ENCODE measurements at places on chromosomes 2 and 18.

DNA sequence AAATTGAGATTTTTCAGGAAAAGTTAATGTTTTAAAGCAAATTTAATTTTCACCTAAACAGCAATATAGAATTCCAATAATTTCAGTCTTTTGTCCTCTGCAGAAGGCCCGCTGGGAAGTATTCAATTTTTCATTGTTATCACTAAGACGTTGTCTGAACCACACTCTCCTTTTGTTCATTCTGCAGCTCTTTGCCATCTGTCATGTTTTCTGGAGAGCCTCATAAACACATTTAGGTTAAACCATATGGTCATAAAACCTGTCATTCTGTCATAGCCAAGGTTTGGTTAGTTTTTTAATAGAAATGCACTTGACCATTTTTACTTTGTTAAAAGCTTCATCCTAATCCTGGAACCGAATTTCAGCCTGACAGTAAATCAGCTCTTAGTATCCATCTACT lies 54.0 kb upstream of the PGAP1 start:
- no peak for DNase-seq

DNA sequence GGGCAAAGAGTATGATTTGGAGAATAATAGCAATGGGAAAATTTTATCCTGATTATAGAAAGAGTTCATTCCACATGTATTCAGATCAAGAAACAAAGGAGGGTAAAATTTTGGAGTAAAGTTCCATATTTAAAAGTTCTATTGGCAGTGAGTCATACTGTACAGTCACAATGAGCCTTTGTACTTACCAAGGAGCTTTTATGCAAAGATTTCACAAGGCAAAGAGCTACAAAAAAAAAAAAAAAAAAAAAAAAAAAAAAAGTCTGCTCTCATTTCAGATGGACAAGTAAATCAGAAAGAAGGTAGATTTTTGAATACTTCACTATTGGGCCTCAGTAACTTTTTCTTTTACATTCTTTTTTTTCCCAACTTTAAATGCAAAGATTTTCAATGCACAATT lies 1802.2 kb upstream of the PIK3C3 start:
- no peak for DNase-seq

DNA sequence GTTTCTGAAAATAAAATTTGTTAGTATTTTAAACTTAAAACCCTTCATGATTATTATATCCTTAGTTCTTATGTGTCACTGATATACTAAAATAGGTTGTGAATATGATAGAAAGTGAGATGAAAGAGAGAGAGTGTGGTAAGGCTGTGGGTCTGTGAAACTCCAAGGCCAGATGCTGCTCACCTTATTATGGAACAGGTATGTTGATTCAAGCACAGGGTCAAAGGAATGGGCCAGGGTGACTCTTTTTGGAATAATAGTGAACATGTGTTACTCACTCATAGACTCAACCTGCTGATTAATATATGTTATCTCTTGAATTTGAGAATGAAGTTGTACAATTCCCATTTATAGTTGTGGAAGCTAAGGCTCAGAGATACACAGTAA lies 70.7 kb upstream of the FN1 start:
- DNase-seq = no peak

- DNase-seq = no peak
These were observed 419.3 kb downstream of the ZNF516 start for GRCh38 chr18:76075777-76076176.

DNA sequence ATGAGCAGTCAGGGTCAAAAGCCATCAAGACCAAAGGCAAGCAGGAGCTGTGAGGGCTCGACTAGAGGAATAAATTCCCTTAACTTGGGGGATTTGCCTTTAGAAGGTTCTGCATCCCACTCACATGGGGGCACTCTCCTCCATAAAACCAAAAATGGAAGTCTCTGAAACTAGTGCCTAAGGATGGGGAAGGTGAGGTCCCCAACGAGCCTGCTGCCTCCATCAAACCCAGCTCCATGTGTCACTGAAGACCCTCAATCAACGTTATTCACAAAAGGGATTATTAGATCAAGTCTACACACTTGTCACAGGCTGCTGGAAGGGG lies 254.9 kb upstream of the NCKAP5 start:
- DNase-seq = no peak

DNA sequence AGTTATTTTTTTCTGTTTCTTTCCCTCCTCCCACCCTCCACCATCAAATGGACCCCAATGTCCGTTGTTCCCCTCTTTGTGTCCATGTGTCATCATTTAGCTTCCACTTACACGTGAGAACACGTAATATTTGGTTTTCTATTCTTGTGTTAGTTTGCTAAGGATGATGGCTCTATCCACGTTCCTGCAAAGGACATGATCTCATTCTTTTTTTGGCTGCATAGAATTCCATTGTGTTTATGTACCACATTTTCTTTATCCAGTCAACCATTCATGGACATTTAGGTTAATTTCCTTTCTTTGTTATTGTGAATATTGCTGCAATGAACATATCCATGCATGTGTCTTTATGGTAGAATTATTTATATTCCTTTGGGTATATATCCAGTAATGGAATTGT lies 91.3 kb upstream of the TNP1 start:
- no peak for DNase-seq

- DNase-seq = no peak
These were observed 4.8 kb upstream of the SLC66A2 start for GRCh38 chr18:79956276-79956675.

DNA sequence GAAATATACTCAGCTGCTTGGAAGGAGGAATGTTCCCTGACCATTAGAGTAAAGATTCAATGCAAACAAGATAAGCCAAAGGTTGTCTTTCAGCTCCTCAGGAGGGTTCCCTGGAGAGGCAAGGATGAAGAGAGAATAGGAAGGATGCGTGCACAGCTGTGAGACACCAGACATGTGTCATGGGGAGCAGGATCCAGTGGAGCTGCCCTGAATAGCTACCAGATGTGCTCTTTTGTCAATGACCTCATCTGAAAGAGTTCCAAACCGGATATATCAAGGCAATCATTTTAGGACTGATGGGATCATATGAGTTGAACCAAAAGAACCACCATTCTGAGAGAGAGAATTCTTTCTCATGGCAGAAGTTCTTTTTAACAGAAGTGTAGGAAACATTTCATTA lies 490.6 kb downstream of the IRS1 start:
- DNase-seq = no peak
